ENCODE measurements at places on chromosomes 12 and 14. TPM values are rescaled to one million over a fixed set of nuclear protein-coding genes. Genes with fewer than 3 reads are reported as not detected.

GRCh38 chr12:5571115-5571514 is 139.2 kb downstream of the NTF3 start:
- no peaks in the 10 kb centered on the region for H3K4me1 ChIP-seq
- peaks cover 2% of the 10 kb centered on the region for H3K27me3 ChIP-seq
- no peak overlapping the region for H3K4me3 ChIP-seq

DNA sequence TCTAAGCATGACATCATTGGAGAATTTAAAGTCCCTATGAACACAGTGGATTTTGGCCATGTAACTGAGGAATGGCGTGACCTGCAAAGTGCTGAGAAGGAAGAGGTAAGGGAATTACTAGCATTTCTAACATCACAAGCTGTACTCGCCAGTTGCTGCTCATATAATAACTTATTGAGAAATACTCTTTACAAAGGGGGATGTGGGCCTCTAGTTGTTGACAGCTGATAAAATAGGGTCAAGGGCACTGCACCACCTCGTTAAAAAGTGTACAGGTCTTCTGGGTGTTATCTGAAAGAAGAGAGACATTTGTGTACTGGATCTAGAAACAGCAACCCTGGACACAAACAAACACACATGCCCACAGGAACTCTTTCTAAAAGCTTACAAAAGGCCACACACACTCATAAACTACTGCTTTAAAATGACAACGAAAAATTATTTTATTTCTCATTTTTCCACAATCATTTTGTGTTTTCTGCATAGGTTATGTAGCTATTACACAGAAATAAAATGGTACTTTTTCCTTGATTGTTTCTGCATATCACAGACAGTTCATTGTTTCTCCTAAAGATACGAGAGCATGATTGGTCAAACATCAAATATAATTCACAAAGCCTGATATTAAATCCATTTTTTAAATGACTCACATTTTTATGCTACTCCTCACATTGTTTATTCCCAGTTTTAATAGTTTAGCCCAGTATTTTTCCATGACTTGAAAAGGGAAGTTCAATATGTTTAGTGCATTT is 391.1 kb downstream of the PAWR start:
- no peaks in the 10 kb centered on the region for H3K4me1 ChIP-seq
- H3K27ac ChIP-seq, result no peak overlapping the region
- no peaks in the 10 kb centered on the region for H3K36me3 ChIP-seq
- DNase-seq, result no peak
- H3K27me3 ChIP-seq, result no peaks in the 10 kb centered on the region

- H3K4me3 ChIP-seq, result no peak overlapping the region
- H3K4me1 ChIP-seq, result peaks cover 14% of the 10 kb centered on the region
- peaks cover 5% of the 10 kb centered on the region for H3K27me3 ChIP-seq
- DNase-seq, result no peak
- H3K36me3 ChIP-seq, result peaks cover 16% of the 10 kb centered on the region
Observed at GRCh38 chr12:123763093-123763492, 992 bp downstream of the DNAH10 start.

GRCh38 chr12:67630373-67631088 is 18.0 kb upstream of the DYRK2 start:
- H3K4me1 ChIP-seq, result peaks cover 42% of the 10 kb centered on the region
- peak overlapping the region; percentile 52 for H3K27ac ChIP-seq
- peaks cover 1% of the 10 kb centered on the region for H3K27me3 ChIP-seq
- DNase-seq, result peak; percentile 81
- H3K36me3 ChIP-seq, result peaks cover 6% of the 10 kb centered on the region

DNA sequence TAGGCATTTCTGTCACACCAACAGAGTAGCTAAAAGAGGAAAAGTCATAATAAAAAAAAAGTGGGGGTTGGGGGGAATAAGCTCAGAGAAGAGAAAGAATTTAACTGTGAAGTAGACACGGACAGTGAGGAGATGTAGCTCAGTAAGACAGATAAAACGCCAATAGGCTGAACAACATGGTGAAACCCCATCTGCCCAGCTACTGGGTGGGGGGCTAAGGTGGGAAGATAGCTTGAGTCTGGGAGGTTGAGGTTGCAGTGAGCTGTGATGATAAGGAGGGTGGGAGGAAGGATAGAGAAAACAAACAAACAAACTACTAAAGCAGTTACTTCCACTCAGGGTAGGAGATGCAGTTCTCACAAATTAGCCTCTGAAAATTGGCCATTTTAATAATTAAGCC is 25.0 kb downstream of the HECTD4 start:
- no peaks in the 10 kb centered on the region for H3K27me3 ChIP-seq
- H3K4me3 ChIP-seq, result no peak overlapping the region
- H3K36me3 ChIP-seq, result no peaks in the 10 kb centered on the region
- no peak overlapping the region for H3K27ac ChIP-seq
- peaks cover 2% of the 10 kb centered on the region for H3K4me1 ChIP-seq

DNA sequence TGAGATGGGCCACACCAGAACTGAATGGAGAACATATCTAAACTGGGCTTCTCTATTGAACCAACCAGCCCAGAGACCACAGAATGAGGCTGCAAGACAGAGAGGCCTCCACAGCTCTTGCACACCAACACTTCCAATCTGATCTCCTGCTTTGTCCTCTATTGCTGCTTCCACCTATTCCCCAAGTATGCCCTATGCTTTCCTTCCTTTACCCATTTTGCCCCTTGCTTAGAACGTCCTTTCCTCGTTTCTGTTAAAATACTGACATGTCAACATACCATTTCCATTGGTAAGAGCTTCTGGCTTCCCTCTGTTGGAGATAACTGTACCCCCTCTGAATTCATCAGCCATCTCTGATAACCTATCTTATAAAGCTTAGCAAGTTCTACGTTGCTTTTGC is 2.8 kb downstream of the SLC2A13 start:
- peaks cover 25% of the 10 kb centered on the region for H3K4me1 ChIP-seq
- H3K27me3 ChIP-seq, result peaks cover 23% of the 10 kb centered on the region
- no peak overlapping the region for H3K27ac ChIP-seq
- no peaks in the 10 kb centered on the region for H3K36me3 ChIP-seq
- H3K4me3 ChIP-seq, result no peak overlapping the region

DNA sequence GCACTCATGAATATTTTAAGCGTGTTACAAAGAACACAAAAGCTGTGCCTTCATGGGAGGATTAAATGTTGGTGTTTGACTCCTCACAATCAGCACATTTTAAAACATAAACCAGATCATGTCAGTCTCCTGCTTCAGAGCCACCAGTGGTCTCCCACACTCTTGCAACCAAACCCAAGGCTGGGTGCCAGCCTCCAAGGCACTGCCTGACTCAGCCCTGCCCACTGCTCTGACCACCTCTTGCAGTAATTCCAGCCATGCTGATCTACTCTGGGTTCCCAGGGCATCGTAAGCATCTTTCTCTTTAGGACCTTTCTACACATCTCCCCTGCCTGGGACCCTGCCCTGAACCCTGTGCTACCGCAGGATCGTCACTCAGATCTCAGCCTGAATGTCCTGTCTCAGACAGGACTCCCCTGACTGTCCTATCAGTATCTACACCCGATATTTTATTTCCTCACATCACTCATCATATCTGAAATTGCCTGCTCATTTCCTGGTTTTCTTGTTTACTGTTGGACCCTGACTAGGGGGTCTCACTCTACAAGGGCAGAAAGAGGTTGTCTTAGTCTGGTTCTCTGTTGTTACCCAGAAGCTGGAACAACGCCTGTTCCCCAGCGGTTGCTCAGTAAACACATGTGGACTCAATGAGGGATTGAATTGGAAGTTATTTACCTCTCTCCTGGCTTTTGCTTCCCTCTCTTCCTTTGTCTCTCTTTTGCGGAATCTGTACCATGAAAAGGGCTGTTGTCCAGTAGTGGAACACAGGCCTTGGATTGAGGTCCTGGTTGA is 449.8 kb downstream of the RAD51B start:
- H3K27ac ChIP-seq, result no peak overlapping the region
- H3K4me3 ChIP-seq, result no peak overlapping the region
- DNase-seq, result no peak

DNA sequence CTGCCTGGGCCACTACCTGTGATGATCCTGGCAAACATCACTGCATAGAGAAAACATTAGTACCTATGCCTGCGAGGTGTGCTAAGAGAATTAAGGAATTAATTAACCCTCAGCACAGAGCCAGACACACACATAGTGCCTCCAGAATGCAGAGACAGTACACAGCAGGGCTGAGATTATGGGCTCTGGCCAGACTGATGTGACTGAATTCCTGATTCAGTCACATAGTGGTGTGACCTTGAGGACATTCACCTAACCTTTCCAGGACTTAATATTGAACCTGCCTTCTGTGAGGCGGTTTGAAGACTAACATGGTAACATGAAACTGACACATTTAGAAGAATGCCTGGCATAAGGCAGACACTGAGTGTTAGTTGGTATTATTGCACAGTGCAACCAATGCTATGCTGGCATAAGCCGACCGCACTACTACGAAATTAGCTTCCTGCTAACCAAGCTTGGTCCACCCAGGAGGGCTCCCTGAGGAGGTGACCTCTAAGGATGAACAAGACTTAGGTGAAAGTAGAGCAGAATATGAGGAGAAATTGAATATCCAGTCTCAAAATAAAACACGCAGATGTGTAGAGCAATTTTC is 32.0 kb upstream of the SELPLG start:
- H3K4me1 ChIP-seq, result peaks cover 24% of the 10 kb centered on the region
- H3K36me3 ChIP-seq, result peaks cover 8% of the 10 kb centered on the region
- H3K27ac ChIP-seq, result no peak overlapping the region

GRCh38 chr12:107948391-107948945 is 174.0 kb downstream of the ASCL4 start:
- DNase-seq, result no peak
- no peak overlapping the region for H3K4me3 ChIP-seq
- no peaks in the 10 kb centered on the region for H3K4me1 ChIP-seq
- H3K27me3 ChIP-seq, result peaks cover 2% of the 10 kb centered on the region
- H3K27ac ChIP-seq, result no peak overlapping the region
- no peaks in the 10 kb centered on the region for H3K36me3 ChIP-seq

- no peaks in the 10 kb centered on the region for H3K36me3 ChIP-seq
- peaks cover 13% of the 10 kb centered on the region for H3K27me3 ChIP-seq
- no peaks in the 10 kb centered on the region for H3K4me1 ChIP-seq
- no peak for DNase-seq
- no peak overlapping the region for H3K27ac ChIP-seq
Observed at GRCh38 chr14:51431033-51431709, 191.1 kb downstream of the TMX1 start.

The PTPRB gene
- not detected for total RNA-seq

All from activated T-helper 2 cell treated with anti-CD3 and anti-CD28 coated beads, Interferon-gamma antibody, Interleukin-2, Interleukin-4, amounts not matched to agents 10 μg/mL and 5 μg/mL and 100 μg/mL, durations not matched to agents 14 hours and 24 hours and 36 hours (primary cell).